ENCODE measurements at places on chromosomes 6 and 20. TPM values are rescaled to one million over a fixed set of nuclear protein-coding genes. Genes with fewer than 3 reads are reported as not detected.

BEND6 gene
- not detected for total RNA-seq

GRCh38 chr20:52454660-52455059 is 263.1 kb upstream of the ZFP64 start:
- no peak for DNase-seq
- H3K27me3 ChIP-seq = no peaks in the 10 kb centered on the region

DNA sequence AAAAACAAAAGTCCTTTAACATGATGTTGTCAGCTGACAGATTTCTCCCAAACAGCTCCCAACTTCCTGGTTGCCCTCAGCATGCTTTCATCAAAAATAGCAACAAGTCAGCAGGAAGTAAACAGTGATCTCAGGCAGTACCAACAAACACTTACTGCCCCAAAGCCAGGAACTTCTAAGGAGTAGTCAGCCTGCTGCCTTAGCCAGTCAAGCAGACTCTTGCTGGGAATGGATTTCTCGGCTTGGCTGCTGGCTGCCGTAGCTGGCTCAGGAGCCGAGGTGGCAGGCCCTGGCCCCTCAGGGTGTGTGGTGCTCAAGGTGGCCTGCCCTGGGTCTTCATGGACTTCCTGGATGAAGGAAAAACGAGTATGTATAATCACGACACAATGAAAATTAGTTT is 46.6 kb upstream of the EMILIN3 start:
- H3K4me1 ChIP-seq = peaks cover 13% of the 10 kb centered on the region
- no peak overlapping the region for H3K27ac ChIP-seq
- H3K4me3 ChIP-seq = no peak overlapping the region
- H3K27me3 ChIP-seq = no peaks in the 10 kb centered on the region
- DNase-seq = no peak

- H3K4me3 ChIP-seq = no peak overlapping the region
- no peaks in the 10 kb centered on the region for H3K27me3 ChIP-seq
- no peak for DNase-seq
- H3K27ac ChIP-seq = no peak overlapping the region
- no peaks in the 10 kb centered on the region for H3K4me1 ChIP-seq
Measured at GRCh38 chr6:41092421-41093140, 19.8 kb downstream of the NFYA start.

GRCh38 chr6:162157167-162157870 is 570.2 kb downstream of the PRKN start:
- DNase-seq = no peak
- no peaks in the 10 kb centered on the region for H3K27me3 ChIP-seq
- H3K27ac ChIP-seq = no peak overlapping the region
- no peaks in the 10 kb centered on the region for H3K4me1 ChIP-seq
- no peak overlapping the region for H3K4me3 ChIP-seq

GRCh38 chr6:37303891-37304503 is 46.1 kb upstream of the TMEM217 start:
- no peak overlapping the region for H3K27ac ChIP-seq
- no peak overlapping the region for H3K4me3 ChIP-seq
- no peaks in the 10 kb centered on the region for H3K27me3 ChIP-seq
- no peak for DNase-seq

All from activated CD8-positive, alpha-beta memory T cell treated with anti-CD3 and anti-CD28 coated beads, Interleukin-2, amount 10 ng/mL, durations not matched to agents 7 days and 5 days (primary cell).